Mucosa of gallbladder (tissue), 1 donor: ENCODE measurements at places on chromosomes 16 and 17.

GRCh38 chr16:24077966-24078365 lies 178.2 kb upstream of the CACNG3 start:
- no peak for DNase-seq

DNA sequence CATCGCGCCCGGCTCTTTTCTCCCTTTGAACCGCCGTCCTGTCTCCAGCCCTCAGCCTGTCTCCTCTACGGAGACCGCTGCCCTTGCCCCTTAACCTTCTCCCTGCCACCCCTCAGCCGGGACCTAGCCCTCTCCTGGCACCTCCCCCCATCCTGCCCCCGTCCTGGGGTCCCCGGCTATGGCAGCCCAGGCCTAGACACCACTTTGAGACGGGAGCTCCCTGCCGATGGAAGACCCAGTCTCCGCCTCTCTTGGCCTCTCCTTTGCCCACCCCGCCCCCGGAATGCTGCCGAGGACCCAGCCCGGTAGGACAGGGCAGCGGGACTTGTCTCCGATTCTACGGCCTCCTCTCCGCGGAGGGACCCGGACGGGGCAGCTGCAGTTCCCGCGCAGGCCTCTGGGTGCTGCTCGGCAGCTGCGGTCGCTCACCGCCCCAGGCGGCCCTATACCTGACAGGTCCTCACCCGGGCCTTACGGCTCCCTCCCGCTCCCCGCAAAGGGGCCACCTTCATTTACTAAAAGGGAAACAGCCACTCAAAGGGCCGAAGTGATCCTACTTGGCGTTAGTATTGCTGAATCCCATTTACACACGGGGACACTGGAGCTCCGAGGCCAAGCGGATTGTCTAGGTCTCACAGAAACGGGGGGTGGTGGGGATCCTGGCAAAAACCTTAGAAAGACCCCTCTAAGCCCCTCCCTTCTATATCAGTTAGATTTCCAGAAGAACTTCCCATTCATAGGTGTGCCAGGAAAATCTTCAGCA lies 32.6 kb upstream of the TAC4 start:
- peak; percentile 66 for DNase-seq

DNA sequence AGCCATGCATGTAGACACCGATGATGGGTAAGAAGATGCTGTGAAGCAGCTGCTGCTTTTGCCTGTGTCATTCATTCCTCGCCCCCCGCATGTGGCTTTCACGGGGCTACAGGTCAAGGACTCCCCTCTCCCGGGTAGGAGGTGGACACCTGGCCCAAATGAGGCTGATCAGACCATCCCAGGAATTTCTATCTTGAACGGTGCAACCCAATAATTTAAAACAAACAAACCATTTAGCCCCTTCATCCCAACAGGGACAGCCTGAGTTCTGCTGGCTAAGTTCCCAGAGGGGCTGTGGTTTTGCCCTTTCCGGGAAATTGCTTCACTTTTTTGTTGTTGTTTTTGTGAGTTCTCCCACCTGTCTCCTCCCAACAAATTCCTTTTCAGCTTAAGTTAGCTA lies 137.7 kb upstream of the CDH5 start:
- DNase-seq = no peak

GRCh38 chr17:60941028-60941427 lies 263.4 kb downstream of the BCAS3 start:
- peak; percentile 68 for DNase-seq

- DNase-seq = no peak
These were observed 3.5 kb upstream of the LCMT1 start for GRCh38 chr16:25108054-25108453.

DNA sequence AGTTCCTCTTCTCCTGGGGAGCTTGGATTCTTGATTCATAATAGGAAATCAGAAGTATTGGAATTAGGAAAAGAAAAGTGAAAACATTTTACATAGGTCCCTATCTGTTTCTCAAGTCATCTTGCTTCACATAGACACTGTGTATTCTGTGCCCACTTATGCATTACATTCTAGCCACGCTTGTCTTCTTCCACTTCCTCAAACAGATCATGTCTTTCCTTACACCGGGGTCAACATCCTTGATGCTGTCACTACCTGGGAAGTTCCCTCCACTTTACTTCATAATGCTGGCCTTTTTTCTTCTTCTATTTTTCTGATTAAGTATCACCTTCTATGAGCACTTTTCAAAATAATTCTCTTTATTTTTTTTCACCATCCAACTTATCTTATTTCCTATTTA lies 606.4 kb upstream of the CDH8 start:
- DNase-seq = no peak

- no peak for DNase-seq
These were observed 24.6 kb downstream of the C17orf75 start for GRCh38 chr17:32317353-32317752.

DNA sequence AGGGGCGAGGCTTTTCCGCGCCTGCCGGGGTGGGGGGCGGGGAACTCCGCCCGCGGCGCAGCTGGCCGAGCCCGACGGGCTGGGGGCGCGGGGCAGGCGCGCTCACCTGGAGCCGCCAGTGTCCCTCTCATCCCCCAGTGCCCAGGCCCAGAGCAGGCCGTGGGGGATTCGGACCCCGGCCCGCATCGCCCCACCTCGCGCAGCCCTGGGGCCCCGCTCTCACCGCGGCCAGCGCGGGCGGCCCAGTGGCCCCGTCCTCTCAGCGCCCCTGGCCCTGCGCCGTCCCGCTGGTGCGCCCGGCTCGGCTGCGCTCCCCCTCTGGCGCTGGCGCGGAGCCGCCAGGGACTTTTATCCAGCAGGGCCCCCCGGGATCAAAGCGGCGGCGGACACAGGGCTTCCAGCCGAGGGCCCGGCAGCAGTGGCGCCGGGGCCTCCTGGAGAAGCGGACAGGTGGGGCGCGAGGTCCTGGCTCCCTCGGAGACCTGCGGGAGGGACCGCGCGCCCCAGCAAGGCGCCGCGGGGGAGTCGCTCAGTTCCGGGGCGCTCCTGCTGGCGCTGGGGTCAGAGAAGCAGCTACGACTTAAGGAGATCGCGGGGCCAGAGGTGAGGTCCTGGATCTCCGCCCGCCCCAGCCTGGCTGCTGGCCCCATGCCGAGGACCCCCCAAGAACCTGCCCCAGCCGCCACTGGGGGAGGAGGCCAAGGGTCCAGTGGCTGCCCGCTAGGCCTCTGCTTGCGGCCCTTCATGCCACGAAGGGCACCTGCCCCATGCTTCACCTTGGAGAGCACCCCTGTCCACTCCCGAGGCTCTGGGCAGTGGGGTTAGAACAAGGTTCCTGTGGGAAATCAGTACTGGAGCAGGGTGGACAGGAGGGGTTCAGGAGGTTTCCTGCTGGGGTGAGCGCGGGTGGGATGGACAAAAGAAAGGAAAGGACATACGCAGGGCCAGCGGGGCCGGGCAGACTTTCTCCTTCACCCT lies 823 bp upstream of the NOTUM start:
- DNase-seq = no peak

DNA sequence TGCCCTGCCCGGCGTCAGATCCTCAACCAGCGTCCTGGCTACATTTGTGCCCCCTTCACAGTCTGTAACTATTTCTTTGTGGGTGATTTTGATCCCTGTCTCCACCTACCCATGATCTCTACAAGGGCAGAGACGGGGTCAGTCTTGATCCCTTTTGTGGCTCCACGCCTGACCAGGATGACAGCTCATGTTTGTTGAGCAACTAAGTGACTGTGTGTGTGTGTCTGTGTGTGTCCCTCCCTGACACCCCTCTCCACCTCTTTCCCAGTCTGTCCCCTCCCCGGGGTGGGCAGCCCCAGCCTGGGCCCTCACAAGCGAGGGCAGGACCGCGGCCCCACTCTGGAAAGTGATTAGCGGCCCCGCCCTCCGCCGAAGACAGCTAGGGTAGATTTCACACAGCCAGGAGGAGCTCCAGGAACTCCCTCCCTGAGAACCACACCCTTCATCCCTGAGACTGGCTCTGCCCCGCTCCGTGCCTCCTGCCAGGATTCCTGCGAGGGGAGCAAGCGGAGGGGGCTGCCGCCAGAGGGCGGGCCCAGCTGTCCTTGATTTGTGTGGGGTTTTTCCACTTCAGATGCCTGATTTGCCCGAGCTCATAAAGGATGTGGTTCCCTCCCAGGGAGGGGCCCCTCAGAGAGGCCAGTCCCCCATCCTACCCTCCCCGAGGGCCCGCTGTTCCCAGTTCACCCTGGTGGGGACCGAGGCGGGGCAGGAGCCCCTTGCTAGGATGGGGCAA lies 5.3 kb upstream of the HS3ST6 start:
- DNase-seq = no peak

GRCh38 chr16:66354034-66354909 lies 12.2 kb upstream of the CDH5 start:
- no peak for DNase-seq

DNA sequence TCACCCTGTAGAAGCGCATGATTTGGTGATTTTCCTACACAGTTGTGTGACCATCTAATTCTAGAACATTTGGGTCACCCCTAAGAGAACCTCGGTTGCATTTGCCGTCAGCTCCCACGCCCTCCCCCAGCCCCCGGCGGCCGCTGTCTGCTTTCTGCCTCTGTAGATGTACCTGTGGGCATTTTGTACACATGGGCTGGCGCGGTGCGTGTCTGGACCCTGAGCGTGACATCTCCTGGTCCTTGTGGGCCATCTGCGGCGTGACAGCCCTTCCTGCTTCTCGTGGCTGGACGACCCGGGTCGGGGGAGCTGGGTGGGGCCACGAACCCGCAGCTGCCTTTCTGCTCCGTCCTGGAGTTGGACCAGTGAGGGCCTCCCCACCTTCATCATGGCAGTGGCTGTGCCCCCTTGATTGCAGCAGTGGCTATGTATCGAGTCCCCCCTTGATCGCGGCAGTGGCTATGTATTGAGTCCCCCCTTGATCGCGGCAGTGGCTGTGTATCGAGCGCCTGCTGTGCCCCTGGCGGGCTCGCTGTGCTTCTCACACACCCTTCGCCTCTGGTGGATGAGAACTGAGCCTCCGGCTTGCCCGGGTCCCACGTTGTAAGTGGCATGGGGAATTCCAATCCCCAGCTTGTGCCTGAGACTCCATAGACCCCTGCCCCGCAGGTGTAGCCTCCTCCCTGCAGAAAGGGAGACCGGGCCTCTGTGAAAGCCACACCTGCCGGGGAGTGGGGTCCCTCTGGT lies 24.1 kb downstream of the GSE1 start:
- no peak for DNase-seq

- DNase-seq = no peak
These were observed 18.8 kb downstream of the GRB7 start for GRCh38 chr17:39756380-39757079.

DNA sequence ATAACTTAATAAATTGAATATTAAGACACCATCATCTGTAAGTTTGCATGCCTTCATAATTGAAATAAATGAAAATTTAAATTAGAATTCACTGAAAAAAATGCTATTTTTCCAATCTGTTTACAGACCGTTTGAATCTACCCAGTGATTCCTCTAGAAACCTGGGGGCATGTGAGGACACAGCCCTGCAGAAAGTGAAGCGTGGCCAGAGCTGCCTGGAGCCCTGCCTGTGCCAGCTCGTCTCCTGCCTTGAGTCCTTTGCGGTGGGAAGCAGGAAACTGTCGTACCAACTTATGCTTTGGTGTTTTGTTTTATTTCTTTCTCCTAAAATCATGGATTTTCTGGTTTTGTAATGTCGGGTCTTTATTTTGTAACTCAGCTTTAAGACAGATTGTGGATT lies 67.8 kb upstream of the FA2H start:
- DNase-seq = no peak

- no peak for DNase-seq
These were observed 174.3 kb upstream of the TNRC6C start for GRCh38 chr17:77783991-77784820.

DNA sequence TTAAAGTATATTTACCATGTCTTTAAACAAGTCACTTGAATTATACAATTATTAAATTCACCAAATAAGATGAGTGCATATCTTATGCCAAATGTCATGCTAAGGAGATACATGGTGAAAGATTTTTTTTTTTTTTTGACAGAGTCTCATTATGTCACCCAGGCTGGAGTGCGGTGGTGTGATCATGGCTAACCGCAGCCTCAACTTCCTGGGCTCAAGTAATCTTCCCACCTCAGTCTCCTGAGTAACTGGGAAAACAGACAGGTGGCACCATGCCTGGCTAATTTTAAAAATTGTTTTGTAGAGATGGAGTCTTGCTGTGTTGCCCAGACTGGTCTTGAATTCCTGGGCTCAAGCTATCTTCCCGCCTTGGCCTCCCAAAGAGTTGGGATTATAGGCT lies 149.0 kb upstream of the GOT2 start:
- no peak for DNase-seq

GRCh38 chr16:9909072-9909825 lies 273.0 kb downstream of the GRIN2A start:
- no peak for DNase-seq

DNA sequence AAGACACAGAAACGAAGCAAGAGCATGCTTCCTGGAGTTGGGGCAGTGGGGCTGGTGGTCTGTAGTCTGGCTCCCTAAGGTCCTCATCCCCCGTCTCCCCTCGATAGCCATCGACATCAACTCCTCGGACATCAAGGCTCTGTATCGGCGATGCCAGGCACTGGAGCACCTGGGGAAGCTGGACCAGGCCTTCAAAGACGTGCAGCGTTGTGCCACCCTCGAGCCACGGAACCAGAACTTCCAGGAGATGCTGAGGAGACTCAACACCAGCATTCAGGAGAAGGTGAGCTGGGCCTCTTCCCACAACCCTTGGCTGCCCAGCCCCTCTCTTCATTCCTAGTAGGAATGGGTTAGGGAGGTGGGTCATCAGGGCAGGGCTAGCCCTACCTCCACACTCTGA lies 2.3 kb downstream of the UNC45B start:
- DNase-seq = no peak

GRCh38 chr17:29363716-29364115 lies 26.4 kb upstream of the TAOK1 start:
- no peak for DNase-seq

GRCh38 chr17:6576038-6576785 lies 19.9 kb upstream of the PITPNM3 start:
- no peak for DNase-seq

- no peak for DNase-seq
These were observed 13.9 kb downstream of the GNGT2 start for GRCh38 chr17:49196520-49196919.

GRCh38 chr17:16486373-16487250 lies 5.4 kb downstream of the LRRC75A start:
- DNase-seq = peak; percentile 93

DNA sequence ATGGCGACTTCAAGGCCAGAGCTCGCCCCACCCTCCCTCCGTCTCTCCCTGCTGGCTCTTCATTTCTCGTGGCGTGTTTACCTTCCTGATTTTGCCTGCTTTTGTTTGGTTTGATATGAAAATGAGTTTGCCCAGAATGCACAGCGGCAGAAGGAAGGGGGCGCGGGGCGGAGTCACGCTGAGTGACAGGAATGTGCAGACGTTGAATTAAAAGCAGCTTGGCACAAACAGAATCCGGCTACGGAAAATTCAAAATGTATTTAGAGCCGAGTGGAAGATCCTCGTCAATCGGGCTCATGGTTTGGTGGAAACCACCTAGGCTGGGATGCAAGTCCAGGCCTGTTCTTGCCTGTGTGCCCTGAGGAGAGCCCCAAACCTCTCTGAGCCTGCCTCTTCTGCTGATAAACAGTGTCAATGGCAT lies 102.7 kb downstream of the SDK2 start:
- DNase-seq = no peak
